Coronary artery (tissue), 2 donors: ENCODE measurements at places on chromosomes 1 and 21.

GRCh38 chr1:210232511-210233215 lies at the start of gene SERTAD4:
SERTAD4 (plus strand) TSS chr1:210232796; CDS start chr1:210237961, 5,165 bp downstream.
- no peak for DNase-seq

GRCh38 chr1:186605762-186606350 lies 74.4 kb downstream of the PTGS2 start:
- no peak for DNase-seq

DNA sequence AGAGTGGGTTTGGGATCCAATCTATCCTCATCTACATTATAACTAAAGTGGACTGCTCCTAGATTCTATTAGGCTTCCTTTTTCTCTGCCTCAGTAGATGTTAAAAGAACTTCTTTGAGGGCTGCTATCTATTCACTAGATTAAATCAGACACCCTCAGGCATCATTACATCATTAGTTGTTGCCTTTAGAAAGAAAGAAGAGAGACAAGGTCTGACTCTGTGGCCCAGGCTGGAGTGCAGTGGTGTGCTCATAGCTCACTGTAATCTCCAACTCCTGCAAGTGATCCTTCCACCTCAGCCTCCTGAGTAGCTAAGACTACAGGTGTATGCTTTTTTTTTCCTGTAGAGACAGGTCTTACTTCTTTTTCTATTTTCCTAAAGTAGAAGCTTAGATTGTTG lies 71.1 kb upstream of the EXO1 start:
- no peak for DNase-seq

- no peak for DNase-seq
Measured at GRCh38 chr1:97913506-97914139, 7.2 kb downstream of the DPYD start.

- DNase-seq, result no peak
Measured at GRCh38 chr1:201444792-201445191, 23.3 kb upstream of the TNNI1 start.

- no peak for DNase-seq
Measured at GRCh38 chr1:55604179-55604578, 389.0 kb upstream of the USP24 start.

DNA sequence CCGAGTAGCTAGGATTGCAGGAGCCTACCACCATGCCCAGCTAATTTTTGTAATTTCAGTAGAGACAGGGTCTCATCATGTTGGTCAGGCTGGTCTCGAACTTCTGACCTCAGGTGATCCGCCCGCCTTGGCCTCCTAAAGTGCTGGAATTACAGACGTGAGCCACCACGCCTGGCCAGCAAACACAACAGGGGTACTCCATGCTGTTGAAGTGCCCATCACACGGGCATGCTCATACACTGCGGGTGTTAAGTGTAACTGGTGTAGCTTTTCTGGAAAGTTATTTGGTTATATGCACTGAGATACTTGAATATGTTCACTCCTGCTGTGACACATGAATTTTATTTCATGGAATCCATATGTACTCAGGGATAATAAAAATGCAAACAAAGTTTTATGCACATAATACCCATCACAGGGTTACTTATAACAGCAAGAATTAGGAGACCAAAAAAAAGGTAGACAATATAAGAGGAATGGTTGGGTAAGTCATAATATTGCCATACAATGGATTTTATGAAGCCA lies 9.2 kb downstream of the SRSF4 start:
- DNase-seq, result no peak

GRCh38 chr1:154193821-154194220 lies 1.9 kb upstream of the TPM3 start:
- no peak for DNase-seq

- DNase-seq, result no peak
Measured at GRCh38 chr1:91165033-91165654, 143.3 kb upstream of the ZNF644 start.

GRCh38 chr1:40041466-40041838 lies 923 bp downstream of the CAP1 start:
- no peak for DNase-seq

- peak; percentile 92 for DNase-seq
Measured at GRCh38 chr1:207941665-207942064, 30.7 kb upstream of the CD34 start.

GRCh38 chr21:29149808-29150425 lies 19.5 kb downstream of the MAP3K7CL start:
- no peak for DNase-seq

- no peak for DNase-seq
Measured at GRCh38 chr1:36697836-36698605, 215.3 kb upstream of the CSF3R start.

GRCh38 chr1:50971748-50972305 lies 1.8 kb downstream of the CDKN2C start:
- DNase-seq, result no peak

GRCh38 chr21:46661211-46661625 lies 25.7 kb downstream of the PRMT2 start:
- DNase-seq, result no peak

GRCh38 chr1:214493126-214493796 lies 58.1 kb downstream of the PTPN14 start:
- DNase-seq, result no peak

- DNase-seq, result no peak
Measured at GRCh38 chr1:74824497-74825107, 91.7 kb downstream of the TYW3 start.

DNA sequence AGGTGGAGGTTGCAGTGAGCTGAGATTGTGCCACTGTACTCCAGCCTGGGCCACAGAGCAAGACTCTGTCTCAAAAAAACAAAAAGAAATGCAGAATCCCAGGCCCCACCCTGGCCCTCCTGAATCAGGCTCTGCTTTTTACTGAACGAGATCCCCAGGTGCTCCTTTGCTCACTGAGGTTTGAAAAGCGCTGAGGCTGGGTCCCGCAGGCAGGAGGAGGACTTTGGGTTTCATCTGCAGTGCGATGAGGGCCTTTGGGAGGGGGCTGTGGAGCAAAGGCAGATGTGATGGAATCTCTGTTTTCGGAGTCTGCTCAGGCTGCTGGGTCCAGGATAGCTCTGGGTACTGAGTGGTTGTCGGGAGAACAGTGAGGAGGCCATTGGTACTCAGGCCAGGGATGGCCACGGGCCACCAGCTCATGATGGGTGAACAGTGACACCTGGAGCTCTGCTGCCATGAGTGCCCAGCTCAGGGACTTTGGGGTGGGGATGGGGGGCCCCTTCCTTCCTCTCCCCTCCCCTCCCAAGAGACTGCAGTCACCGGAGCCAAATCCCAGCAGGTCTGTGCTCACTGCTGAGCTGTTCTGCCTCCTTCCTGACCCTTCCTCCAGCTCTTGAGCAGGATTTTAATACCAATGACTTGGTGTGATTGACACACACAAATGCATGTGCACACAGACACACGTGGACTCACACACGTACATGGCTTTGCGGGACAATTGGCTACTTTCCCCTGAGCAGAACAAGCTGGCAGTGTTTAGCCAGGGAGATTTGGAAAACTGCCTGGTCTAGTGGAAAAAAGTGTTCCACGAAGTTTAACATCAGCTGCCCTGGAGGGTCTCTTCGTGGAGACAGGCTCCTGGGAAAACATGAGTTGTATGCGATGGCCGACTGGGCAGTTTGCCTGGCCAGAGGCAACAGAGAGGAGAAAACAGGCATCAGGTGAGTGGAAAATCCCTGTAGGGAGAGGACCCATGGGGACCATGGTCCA lies 3.6 kb upstream of the DHRS3 start:
- no peak for DNase-seq

- DNase-seq, result no peak
Measured at GRCh38 chr1:78146205-78146771, 100.5 kb downstream of the GIPC2 start.

- DNase-seq, result no peak
Measured at GRCh38 chr21:38976900-38977299, 171.2 kb downstream of the ETS2 start.

- no peak for DNase-seq
Measured at GRCh38 chr1:45686015-45686287, 382 bp downstream of the GPBP1L1 start.

DNA sequence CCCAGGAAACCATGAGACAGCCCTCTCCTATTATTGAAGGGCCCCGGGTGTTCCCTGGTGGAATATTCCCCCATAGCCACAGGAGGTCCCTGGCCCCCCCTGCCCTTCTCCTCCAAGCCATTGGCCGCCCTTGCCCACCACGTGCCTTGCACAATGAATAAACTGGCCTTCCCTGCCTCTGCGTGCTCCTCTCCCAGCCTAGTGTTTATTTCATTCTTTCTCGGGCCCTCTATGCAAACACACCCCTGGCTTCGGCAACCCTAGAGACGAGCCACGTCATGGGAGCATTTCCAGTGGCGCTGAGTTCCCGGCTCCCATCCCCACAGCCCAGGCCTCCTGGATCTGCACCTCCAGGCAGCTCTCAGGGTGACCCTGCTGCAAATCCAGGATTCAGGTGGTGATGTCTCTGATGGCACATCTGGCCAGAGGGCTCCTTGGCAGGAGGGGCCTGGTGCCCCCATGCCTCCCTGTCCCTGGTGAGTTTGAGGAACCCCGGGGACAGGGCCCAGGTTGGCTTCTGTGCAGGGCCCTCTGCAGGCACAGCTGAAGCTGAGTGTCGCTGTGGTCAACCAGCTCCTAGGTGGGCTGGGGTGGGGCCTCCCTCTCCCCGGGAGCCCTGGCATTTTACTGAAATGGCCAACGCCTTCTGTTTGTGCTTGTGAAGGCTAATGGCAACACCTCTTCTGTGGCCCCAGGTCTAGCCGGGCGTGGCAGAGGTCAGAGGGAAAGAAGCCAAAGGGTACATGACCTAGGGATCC lies 6.2 kb downstream of the KRTAP10-12 start:
- DNase-seq, result peak; percentile 55

GRCh38 chr1:172040466-172040865 lies 199.2 kb downstream of the DNM3 start:
- DNase-seq, result no peak

DNA sequence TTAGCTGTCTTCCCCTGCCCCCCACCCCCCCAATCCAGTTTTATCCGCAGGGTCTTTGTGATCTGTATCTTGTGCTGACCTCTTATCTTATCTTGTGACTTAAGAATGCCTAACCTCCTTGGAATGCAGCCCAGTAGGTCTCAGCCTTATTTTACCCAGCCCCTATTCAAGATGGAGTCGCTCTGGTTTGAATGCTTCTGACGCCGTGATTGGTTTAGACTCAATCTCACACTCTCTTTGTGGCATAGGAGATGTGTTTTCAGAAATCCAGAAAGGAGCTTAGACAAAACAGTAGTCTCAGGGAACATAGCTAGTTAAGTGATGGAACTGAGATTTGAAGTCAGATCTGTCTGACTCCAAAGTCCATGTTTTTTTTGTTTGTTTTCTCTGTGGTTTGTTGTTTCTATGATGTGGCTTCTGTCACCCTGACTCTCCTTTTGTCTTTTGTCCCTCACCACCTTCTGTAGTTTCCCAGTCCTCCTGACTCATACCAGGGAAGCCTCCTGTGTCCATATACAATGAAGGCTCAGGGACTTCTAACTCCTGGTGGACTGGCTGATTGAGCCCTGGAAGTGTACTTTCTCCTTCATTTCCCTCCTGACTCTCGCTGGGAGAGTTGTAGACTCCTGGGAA lies 18.1 kb upstream of the USP24 start:
- DNase-seq, result no peak

- DNase-seq, result no peak
Measured at GRCh38 chr1:163875927-163876320, 554.2 kb downstream of the NUF2 start.

GRCh38 chr1:168135921-168136708 lies 615 bp downstream of the GPR161 start:
- no peak for DNase-seq

DNA sequence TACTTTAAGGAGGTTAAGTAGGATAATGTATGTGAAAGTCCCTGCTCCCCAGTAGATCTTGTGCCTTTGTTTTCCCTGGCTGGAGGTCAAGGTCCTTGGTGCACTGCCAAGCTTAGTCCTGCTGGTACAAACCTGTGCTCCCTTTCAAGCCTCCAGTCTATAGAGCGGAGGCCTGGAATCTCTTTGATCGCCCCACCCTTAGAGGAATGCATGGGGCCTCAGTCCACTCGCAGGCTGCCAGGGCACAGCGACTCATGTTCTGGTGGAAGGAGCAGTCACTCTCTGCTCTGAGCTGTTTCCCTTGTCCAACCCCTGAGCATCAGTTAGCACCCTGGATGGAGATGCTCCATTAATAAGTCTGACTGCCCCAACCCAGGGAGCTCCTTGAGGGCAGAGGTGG lies 121.8 kb downstream of the HMGB4 start:
- no peak for DNase-seq

DNA sequence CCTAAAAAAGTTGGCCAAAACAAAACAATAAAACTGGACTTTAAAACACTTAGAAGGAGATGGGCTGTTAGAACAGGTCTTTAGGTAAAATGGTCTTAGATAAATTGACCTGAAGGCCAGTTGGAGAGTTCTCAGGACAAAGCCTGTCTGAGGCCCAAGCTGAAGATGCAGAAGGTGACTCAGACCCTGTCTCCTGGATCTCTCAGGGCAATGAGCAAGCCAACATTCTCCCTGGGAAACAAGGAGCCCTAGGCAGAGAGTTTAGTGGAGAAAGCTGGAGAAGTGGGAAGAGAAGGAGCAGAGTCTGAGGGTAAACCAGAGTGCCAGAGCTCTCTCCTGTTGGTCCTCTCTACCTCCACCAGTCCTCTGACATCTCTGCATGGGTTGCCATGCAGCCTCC lies 70.1 kb downstream of the FCRL5 start:
- DNase-seq, result no peak

DNA sequence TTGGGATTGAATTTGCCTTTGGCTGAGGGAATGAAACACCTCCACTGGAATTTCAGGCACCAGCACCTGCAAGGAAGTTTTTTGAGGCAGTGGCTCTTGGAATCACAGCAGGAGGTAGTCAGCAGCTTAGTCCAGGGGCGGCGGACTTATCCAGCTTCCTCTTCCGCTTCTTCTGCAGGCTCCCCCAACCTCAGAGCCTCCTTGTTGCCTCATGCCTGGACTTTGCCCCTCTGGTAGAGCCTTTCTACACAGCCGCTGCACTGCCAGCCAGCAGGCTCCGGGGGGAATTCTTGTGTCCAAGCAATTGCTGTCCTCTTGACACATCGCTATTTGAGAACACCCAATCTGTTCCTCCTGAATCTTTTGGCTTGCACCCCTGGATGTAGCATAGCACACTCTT lies 4.4 kb upstream of the RHEX start:
- DNase-seq, result no peak

DNA sequence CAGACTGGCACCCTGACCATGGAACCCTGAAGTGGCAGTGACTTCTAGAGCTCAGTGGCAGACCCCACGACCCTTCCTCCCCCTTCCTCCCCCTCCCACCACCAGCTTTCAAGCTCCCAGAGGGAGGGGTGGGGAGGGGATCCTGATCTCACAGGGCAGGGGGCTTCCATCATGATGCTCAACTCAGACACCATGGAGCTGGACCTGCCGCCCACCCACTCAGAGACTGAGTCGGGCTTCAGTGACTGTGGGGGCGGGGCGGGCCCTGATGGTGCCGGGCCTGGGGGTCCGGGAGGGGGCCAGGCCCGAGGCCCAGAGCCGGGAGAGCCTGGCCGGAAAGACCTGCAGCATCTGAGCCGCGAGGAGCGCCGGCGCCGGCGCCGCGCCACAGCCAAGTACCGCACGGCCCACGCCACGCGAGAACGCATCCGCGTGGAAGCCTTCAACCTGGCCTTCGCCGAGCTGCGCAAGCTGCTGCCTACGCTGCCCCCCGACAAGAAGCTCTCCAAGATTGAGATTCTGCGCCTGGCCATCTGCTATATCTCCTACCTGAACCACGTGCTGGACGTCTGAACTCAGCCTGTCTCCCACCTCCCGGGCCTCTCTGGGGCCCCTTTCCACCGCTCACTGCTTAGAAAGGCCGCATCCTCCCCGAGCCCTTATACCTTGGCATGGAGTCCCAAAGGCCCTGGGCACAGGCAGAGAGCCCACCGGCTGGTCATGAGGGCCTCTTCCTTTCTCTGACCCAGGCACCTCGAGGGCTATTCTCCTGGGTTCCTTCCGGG lies 3.9 kb downstream of the NHLH1 start:
- peak; percentile 54 for DNase-seq
